Stimulated activated CD8-positive, alpha-beta memory T cell treated with anti-CD3 and anti-CD28 coated beads, Interleukin-4, amount 100 ng/mL, for 1 hour (primary cell): ENCODE measurements at places on chromosomes 2 and 18.

GRCh38 chr18:50870138-50870845 lies 8.6 kb upstream of the ME2 start:
- no peak for DNase-seq

- DNase-seq: no peak
These were observed 16.0 kb upstream of the TSPYL6 start for GRCh38 chr2:54271843-54272627.

GRCh38 chr2:9974343-9974742 lies 22.9 kb downstream of the GRHL1 start:
- DNase-seq: no peak

DNA sequence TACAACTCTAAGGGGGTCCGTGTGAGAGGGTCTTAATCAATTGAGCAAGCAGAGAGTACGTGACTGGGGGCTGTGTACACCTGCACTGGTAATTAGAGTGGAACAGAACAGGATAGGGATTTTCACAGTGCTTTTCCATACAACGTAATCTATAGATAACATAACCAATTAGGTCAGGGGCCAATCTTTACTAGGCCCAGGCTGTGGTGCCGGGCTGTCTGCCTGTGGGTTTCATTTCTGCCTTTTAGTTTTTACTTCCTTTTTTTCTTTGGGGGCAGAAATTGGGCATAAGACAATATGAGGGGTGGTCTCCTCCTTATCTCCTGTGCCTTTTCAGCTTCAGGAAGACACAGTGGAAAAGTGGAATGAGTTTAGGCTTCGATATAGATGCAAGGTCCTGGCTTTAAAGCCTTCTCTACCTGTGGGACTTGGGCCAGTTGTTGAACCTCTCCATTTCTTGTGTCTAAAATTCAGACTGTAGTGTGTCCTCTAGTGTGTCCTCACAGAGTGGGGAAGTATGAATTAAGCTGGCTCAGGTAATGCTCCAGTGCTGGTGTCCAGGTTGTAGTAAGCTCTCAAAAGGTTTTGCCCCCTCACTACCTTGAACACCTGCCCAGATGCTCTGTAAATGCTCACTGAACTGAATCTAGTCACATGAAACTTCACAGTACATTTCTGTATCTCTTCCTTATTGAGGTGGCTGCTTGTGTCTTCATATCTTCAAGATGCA lies 422.8 kb downstream of the SETBP1 start:
- DNase-seq: no peak

DNA sequence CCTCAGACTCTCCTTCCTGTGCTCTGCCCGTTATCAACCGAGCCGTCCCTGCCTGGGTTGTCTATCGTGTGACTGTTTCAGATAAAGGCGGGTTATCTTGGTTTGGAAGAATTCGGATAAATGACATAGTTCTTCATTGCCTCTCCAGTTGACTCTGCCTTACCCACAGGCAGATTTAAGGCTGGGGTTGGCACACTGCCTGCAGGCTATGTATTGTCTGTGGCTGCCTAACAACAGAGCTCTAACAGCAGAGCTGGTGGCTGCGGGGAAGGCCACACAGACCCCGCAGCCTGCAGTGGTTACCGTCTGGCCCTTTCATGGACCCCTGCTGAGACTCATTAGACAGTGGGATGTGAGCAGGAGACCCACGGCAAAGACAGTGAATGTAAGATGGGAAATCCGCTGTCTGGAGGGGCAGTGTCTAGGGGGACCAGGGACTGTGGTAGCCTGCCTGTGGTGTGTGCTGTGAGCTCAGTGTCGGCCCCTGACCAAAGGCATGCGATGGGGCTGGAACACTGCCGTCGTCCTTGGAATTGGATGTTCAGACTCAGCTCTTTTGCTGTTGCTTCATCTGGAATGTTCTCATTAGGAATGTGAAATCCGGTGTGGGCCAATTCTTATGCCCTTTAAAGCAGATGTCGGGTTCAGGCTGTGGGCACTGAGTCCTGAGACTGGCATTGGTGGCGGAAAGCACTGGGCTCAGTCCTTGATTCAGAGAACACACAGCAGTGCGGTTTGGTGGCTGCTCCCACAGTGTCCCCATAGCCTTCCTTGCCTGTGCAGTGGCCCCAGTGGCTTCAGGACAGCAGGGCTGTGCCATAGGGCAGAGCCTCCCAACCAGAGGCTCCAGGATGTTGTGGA lies 44.5 kb downstream of the SH3RF3 start:
- DNase-seq: no peak

GRCh38 chr18:77617694-77618093 lies 368.0 kb downstream of the GALR1 start:
- DNase-seq: no peak

- no peak for DNase-seq
These were observed 134.3 kb upstream of the TACR1 start for GRCh38 chr2:75333646-75334045.

DNA sequence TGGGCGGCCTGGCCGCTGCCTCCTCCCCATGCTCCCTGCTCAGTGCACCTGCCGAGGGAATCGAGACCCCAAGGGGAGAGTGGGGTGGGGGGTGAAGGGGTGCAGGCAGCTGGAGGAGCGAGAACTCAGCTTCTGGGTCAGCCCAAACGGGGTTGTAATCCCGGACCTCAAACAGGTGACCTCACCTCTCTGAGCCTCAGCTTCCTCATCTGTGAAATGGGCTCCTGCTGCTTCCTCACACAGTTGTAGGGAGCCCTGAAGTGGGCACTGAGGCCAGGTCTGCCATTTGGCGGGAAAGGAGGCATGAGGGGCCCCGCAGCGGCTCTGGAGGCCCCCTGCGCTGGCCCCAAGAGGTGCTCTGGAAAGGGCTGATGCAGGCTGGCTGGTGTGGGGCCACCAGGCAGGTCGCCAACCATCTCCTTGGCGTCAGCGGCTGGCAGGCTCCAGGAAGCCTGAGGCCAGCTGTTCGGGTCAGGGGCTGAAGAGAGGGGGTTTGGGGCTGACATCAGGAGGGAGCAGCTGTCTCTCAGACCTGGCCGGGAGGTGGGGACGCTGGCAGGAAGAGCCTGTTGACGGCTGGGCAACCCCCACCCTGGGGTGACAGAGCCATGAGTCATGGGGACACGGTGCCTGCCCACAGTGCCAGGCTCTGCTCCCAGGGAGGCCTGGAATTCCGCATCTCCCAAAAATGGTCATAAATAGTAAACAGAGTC lies 4.9 kb downstream of the KLHL30 start:
- DNase-seq: no peak

- no peak for DNase-seq
These were observed 138.7 kb upstream of the AQP4 start for GRCh38 chr18:27004056-27004829.

- no peak for DNase-seq
These were observed 141.0 kb downstream of the ARL4C start for GRCh38 chr2:234355808-234356365.

DNA sequence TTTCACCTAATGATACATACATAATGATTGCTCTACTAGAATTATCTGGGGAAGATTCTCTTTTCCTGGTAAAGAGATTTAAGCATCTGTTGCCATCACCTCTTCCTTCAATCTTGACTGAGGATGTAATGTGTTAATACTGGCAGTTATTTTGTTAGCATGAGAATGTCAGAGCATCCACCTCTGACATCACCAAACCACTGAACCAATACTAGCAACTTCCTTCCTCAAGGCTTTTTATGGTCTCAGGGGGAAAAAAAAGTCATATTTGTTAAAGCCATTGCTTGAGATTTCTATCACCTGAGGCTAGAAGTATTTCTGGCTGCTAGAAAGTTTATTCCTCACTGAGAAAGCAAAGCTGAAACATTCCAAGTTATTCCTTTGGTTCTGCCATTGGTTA lies 48.5 kb downstream of the DSEL start:
- DNase-seq: no peak

GRCh38 chr2:172698041-172698863 lies 37.4 kb upstream of the RAPGEF4 start:
- DNase-seq: no peak

DNA sequence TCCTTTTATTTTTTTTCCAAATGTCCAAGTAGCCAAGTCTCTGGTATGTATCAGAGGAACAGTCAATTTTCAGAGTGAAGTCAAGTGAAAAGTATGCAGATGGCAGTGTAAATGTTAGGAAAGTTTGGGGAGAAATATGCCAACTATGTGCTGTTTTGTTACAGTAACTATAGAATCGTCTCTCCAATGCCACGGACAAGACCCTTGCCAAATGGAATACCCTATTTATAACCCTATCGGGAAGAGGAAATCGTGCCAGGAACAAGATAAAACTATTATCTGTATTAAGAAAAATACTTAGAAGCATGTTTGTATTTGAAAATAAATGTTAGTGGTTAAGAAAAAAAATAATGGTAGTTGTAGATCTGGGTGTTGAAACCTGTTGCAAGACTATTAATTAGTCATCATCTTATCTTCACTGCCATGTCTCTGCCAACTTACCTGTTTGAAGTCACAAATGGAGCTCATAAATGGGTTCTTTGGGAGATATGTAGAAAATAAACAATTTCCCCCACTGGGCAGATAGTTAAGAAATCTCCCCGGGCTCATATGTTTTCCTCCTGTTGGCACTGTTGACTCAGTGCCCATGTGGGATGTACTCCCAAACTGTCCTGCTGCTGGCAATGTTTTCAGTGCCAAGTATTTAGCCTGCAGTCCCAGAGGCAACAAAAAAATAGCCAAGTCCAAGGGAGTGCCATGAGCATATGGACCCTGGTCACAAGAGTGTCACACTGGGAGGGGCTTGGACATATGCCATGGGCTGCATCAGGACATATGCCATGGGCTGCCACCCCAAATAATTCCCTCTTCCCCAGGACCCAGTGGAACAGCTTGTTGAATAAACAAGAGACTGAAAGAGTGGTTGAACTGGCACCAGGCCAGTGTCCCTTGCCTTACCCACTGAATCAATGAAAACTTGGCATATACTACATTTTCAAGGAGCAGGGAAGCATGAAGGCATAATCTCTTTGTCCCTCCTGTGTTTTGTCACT lies 366.9 kb downstream of the OSR1 start:
- DNase-seq: no peak

- DNase-seq: no peak
These were observed 2.6 kb upstream of the THUMPD2 start for GRCh38 chr2:39781697-39782096.

- DNase-seq: no peak
These were observed 207.1 kb downstream of the ALK start for GRCh38 chr2:29714333-29714732.

DNA sequence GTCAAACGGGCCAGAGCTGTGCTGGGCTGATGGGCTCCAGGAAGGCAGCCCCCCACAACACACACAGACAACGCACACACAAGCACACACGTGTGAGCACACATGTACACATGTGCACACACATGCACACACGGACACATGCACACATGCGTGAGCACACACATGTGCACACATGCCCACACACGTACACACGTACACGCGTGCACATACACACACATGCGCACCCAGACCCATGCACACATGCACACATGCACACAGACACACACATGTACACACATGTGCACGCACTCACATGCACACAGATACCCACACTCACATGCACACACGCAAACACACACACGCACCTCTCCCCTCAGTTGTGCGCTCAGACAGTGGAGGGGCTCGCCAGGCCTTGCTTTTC lies 31.2 kb upstream of the HPCAL1 start:
- no peak for DNase-seq

GRCh38 chr18:3821524-3821923 lies 371.6 kb downstream of the TGIF1 start:
- DNase-seq: no peak

DNA sequence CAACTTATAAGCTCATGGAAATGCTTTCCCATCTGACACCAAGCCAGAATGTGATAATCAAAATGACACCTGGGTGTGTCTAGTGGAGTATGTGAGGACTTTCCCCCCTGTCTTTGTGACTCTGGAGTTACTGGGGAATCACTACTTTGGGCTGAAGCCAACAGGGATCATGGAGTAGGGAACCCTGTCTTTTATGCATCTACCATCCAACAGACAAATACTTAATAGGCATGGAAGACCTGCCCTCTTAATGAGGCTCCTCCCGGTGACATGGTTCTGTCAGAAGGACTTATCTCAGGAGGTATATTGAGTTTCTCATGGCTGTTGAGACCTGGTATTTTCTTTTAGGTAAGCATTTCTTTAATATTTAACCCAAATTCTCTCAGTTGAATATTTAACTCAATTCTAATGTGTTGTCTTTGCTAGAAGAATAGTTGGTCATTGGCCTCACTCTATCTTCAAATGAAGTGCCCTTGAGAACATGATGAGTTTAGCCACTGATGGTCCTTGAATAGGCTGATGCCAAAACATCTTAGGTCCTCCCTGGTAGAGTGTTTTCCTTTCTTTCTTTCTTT lies 42.1 kb downstream of the TGIF1 start:
- DNase-seq: no peak

DNA sequence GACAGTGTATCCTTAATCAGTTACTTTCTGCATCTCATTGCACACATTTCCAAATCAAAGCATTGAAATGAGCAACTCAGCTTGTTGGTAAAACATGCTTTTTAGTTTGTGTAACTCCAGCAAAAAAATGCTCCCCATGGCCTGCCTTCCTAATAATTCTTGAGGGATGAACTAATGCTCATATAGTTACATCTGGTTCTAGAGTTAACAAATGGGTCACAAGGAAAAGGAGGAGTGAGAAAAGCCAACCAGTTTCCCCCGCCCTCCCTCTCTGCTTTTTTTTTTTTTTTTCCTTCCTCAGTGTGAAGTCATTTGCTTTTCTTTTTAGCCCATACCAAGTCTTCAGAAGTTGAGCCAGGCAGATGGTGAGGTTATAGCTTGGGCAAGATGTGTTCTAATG lies 231.7 kb downstream of the MTX2 start:
- DNase-seq: no peak
